Activated CD4-positive, alpha-beta T cell treated with anti-CD3 and anti-CD28 coated beads for 4 hours (primary cell): ENCODE measurements at places on chromosomes 1 and 21.

GRCh38 chr1:84956655-84957054 is 40.3 kb downstream of the MCOLN2 start:
- DNase-seq = no peak

DNA sequence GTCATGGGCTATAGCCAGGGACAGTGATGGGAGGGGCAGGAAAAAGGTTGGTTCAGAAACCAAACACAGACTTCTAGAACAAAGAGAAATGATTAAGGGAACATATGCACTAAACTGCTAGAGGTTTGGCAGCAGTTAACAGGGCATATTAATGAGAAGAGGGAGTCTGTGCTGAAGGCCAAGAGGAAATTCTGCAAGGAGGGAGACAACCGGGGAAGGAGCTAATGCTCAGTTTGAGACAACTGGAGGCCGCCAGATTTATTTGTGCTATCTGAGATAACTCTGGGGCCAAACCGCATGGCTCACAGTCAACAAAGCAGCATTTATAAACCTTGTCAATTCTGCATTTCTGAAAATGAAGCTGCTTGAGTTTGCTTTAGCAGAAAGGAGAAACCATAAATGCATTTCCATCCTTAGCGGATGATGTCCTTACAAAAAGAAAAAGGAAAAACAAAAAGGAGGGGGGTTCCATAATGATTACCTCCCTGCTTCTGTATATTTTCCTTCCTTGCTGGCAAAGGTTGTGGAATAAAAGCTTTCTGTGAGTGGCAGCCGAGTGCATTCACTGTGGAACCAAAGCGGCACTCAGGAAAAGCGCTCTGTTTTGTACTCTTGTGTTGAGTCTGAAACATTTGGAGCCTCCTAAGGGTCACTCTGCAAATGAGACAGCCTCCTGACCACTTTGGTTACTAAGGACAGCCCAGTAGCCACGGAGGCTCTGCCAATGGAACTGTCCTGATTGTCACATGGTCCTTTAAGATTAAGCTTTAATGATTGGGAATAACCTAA is 70.3 kb downstream of the SIM2 start:
- no peak for DNase-seq

DNA sequence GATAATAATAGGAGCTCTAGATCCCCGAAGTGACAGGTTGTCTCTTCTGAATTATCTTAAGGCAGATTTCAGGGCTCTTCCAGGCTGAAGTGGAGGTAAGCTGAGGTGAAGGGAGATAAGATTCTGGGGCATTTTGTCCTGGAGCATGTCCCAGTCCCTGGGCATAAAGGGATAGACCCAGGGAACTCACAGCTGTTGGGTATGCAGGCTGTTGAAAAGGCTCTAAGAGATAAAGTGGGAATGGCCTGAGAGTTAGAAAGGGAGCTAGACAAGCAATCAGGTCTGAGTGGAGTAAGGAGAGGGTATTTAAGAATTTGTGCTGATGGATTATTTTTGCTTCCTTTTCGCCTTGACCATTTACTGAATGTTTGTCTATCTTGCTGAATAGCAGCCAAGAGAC is 123.7 kb downstream of the NOS1AP start:
- no peak for DNase-seq

DNA sequence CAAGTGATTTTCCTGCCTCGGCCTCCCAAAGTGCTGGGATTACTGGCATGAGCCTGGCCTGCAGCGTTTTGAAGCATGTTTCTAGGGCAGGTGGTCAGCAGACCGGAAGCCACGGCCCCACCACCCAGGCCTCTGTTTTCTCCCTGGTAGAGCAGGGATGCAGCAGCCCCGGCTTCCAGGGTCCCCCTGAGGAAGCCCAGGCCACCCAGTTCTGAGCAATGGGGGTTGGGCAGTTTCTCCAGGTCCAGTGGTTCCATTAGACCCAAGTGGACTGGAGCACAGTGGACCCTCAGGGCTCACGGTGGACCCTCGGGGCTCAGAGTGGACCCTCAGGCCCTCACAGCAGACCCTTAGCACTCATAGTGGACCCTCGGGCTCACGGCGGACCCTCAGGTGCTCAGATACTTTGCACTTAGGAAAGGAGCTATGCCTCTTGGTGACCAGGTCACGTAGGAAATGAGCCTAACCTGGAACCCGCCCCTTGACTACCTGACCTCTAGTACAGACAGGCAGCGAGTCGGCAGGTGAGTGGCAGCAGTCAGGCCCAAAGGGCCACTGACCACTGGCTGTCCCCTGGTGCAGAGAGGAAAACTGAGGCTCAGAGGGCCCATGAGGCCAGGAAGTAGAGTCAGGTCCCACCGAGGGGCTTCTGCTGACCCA is 4.6 kb upstream of the FNDC10 start:
- no peak for DNase-seq

DNA sequence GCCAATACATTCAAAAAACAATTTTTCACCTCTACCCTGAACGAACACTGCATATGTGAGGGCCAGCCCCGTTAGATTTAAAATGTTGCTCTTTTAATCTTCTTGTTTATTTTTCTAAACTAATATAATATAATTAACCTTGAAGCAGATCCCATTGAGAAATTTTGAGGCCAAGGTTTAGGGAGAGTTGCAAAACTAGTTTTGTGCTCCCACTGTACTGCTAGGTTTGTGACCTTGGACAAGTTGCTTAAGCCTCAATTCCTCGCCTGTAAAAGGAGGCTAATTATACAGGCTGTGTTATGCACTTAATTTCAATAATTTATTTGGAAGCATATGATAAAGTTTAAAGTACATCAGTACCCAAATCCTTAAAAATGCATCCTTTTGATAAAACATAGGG is 3.7 kb downstream of the IL23R start:
- DNase-seq = no peak

- no peak for DNase-seq
Measured at GRCh38 chr21:31161157-31161556, 122.9 kb upstream of the KRTAP19-8 start.

- DNase-seq = no peak
Measured at GRCh38 chr1:198047913-198048312, 108.9 kb upstream of the NEK7 start.

- no peak for DNase-seq
Measured at GRCh38 chr1:163054181-163054591, 15.0 kb upstream of the RGS4 start.

- DNase-seq = no peak
Measured at GRCh38 chr1:14842361-14842760, 243.9 kb downstream of the KAZN start.
